Upper lobe of left lung (tissue), 6 donors: ENCODE measurements at places on chromosomes 12 and 14. TPM values are rescaled to one million over a fixed set of nuclear protein-coding genes. Genes with fewer than 3 reads are reported as not detected.

DNA sequence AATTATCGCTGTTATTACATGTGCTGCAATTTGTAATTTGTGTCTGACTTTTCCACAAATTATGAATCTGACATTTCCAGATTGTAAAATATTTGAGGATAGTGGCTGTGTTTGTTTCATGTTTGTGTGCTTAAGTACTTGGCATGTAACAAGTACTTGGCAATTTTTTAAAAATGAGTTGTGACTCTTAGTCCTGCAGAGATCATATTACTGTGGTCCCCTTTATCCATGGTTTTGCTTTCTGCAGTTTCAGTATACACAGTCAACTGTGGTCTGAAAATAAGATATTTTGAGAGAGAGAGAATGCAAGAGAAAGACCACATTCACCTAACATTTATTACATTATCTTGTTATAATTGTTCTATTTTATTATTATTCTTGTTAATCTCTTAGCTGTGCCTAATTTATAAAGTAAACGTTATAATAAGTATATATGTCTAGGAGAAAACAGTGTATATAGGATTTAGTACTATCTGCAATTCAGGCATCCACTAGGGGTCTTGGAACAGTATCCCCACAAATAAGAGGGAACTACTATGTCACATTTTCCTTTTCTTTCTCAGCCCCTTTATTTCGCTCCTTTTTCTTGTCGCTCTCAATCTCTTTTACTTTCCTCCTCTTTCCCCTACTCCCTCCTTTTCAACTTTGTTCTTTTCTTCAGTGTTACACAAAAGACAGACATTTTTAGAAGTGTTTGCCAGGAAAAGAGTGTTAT is 176.1 kb downstream of the FUT8 start:
- no peak for DNase-seq

GRCh38 chr12:113473942-113474341 is 2.3 kb upstream of the LHX5 start:
- no peak for DNase-seq

GRCh38 chr14:89952576-89952975 is 2.0 kb downstream of the EFCAB11 start:
- DNase-seq = no peak

DNA sequence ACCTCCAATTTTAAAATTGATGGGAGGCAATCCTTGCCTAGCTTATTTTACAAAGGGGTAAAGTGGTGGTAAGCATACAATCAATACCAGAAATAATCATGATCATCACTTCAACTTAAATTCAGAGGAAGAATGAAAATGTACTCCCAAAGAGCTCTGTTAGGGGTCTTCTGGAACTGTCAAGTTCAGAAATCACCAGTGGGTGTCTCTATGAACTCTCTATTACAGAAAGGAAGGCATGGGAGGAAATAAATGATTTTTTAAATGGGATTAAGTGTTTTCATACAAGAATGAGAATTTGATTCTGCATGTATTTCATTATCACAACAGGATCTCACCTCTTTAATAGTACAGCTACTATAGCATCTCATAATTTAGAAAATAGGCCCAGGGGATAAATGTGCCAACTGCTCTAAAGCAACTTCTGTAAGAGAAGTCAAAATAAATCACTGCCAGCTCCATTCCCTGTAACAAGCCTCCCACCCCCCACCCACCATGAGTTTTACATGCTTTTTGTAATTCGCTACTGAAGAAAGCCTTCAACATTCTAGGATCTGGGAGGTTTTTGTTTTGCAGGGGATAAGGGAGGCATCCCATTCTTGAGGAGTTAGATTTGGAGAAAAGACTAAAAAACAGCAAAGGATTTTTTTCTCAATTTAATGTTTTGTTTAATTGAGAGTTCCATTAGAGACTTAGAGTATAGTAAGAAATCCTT is 9.7 kb downstream of the DCP1B start:
- no peak for DNase-seq

DNA sequence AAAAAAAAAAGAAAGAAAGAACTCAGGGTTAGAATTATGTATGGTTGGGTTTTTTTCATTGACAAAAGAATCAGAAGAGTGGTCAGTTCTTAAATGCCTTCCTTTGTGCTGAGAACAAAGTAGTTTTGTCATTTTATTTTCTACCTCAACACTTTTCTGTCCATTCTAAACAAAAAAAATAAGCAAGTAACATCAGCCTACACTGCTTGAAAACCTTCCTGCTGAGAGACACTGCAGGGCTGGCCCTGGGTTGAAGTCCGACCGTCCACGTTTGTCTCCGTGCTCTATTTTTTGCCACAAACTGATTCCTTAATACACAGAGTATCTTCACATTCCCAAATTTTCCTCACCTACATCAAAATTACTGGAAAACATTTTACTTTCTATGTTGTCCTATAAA is 211.6 kb upstream of the PDZRN4 start:
- no peak for DNase-seq

- DNase-seq = no peak
These were observed 90.1 kb upstream of the FOXG1 start for GRCh38 chr14:28676479-28676878.

DNA sequence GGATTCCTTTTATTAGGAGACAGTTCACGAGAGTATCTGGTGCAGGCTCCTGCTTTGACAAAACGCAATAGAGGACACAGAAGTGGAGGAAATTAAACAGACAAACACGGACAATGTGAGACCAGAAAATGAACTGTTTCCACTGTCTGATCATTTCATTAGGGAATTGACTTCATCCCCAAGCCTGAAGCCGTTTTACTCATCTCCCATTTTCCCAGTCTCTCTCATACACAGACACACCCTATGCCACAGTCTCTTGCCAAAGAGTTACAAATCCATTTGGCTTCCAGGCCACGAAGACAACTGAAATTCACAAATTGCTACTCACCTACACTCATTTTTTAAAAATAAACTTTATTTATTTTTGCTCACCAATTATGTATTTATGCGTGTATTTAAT is 1087.8 kb upstream of the TMEM132C start:
- no peak for DNase-seq

DNA sequence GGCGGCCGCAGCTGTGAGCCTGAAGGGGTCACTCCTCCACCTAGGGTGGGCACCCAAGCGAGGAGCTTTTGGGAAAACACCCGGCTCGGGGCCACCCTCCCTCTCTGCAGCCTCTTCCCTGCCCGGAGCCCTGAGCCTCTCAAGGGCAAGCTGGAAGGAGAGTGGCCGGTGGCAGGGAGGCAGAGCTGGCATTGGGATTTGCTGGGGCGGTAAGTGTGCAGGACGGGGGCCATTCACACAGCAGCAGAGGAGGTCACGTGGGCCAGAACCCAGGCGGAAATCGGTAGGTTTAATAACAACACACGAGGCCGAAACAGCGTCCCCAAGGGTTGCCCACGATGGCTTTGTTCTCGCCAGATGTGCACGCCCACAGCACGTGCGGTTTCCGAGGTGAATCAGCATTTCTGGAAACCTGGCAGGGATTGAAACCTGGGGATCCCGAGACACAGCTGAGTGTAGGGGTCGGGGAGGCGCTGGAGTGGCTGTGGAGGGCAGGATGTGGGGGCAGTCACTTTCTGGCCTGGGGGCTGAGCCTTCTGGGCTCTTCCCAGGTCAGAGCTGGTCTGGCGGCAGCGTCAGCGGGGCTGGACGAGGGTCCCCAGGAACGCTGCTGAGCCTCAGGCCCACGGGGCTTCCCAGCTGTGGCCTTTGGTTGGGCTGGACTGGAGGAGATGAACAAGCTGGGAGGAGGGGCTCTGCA is 23.5 kb downstream of the NOC4L start:
- DNase-seq = peak; percentile 56

DNA sequence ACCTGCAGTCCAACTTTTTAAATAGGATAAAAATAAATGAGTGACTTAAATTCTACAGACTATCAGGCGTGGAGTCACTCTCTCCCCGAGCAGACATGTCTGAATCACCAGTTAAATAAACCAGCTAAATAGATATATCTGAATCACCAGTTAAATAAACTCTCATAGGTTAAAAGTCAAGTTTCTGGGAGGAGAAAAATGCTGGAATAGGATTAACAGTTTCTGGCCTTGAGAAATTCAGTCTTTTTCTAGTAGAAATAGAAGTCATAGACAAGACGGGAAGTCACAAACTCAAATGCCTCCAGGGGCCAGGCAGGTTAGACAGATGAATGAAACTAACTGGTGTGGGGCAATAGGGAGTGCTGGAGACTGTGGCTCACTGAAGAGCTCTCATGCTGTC is 258.6 kb upstream of the TMEM132C start:
- no peak for DNase-seq

- no peak for DNase-seq
These were observed 37.7 kb upstream of the CRACR2A start for GRCh38 chr12:3790642-3791041.

DNA sequence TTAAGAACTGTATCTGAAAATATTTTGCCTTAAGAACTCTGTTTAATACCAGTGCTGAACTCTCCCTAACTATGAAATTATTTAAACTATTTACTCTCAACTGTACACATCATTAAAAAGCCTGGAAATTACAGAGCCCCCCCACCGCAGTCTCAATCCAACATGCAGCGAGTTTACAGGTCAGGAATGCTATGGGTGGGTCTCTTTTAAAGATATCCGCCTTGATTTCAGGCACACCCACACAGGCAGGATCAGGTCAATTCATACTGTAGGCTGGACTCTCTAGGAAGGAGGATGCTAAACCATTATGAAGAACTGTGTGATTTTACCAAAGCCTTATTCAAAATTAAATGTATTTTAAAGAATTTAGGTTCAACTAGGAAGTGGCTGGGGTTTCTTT is 16.5 kb downstream of the SPTLC2 start:
- DNase-seq = no peak

- no peak for DNase-seq
These were observed 36.8 kb downstream of the ZFP36L1 start for GRCh38 chr14:68756000-68756481.

- DNase-seq = peak; percentile 72
These were observed 3.6 kb downstream of the TNFAIP2 start for GRCh38 chr14:103126873-103127304.

- no peak for DNase-seq
These were observed 109.8 kb downstream of the PTPN11 start for GRCh38 chr12:112528521-112528920.

DNA sequence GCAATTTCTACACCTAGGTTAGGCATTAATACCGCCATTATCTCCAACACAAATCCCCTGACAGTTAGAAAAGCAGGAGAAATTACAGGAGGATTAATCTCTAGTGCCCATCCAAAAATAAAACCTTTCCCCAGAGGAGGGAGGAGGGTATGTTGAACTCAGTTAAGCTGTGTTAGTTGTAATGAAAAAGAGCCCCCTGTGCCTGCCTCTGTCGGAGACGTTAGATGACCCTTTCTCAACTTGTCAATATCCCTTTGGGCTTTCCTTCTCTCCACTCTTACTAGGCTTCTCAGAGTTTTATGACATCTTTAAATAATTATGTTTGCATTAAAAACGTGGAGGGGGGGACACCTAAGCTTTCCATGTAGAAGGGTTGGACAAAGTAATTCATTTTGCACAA is 278.2 kb downstream of the PDZRN4 start:
- DNase-seq = no peak

DNA sequence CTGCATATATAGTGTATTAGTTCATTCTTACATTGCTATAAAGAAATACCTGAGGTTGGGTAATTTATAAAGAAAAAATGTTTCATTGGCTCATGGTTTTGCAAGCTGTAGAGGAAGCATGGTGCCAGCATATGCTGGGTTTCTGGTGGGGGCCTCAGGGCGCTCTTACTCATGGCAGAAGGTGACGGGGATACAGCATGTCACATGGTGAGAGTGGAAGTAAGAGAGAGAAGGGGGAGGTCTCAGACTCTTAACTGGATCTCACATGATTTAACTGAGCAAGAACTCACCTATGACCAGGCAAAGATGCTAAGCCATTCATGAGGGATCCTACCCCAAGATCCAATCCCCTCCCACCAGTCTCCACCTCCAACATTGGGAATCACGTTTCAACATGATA is 15.9 kb upstream of the PAWR start:
- DNase-seq = no peak

- DNase-seq = no peak
These were observed 42.1 kb upstream of the MTERF2 start for GRCh38 chr12:107029081-107029480.

DNA sequence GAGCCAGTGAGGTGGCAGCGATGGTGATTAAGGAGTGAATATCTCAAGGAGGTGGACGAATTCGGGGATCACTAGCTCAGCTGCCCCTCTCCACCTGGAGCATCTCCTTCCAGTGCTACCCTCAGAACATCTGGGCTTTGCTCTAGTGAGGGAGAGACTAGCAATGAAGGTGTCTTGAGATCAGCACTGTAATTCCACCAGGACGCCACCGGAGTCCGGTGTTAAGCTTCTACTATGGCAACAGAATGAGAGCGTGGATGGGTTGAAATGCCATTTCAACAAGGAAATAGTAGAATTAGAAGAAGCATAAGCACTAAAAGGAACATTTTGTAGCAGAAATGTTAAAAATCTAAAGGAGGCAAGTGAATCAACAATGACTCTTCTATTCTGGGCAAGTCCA is 61.1 kb downstream of the NTF3 start:
- no peak for DNase-seq

GRCh38 chr14:100782516-100783320 is 43.2 kb upstream of the MEG3 start:
- DNase-seq = no peak

GRCh38 chr12:75715682-75716081 is 204.3 kb upstream of the KRR1 start:
- no peak for DNase-seq

DNA sequence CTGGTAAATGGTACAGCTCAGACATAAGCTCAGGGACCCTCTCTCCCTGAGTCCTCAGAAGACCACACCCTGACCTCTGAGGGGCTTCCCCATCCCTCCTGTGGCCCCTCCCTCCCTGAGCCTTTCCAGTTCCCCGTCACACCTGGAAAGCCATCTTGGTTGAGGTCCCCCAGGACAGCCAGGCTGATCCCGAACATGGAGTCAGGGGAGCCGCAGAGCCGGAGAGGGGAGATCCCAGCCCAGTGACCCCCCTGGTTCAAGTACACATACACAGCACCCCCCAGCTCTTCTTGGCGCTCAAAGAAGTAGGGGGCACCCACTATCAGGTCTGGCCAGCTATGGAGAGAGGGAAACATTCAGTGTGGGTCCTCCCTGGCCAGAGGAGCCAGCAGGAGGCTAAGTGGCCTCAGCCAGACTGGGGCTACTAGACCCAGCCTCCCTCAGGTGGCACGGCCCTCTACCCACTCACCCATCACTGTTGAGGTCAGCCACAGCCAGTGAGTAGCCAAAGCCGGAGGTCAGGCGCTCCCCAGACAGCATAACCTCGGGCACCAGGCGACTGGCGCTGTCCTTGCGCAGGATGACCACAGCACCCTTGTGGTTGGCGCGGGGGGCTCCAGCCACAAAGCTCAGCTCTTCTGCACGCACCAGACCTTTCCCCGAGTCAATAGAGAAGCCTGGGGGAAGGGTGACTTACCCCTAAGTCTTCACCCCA is 9.3 kb downstream of the ITGA7 start:
- no peak for DNase-seq

The PTPRB gene
- total RNA-seq = 68.8 TPM

The TAMALIN gene
- 151 TPM for total RNA-seq

The RESF1 gene
- total RNA-seq = 62.3 TPM

The BDKRB1 gene
- 0.31 TPM for total RNA-seq

The EIF2S3B gene
- 0.60 TPM for total RNA-seq

The RD3L gene
- total RNA-seq = not detected

The GNB3 gene
- total RNA-seq = 1.1 TPM

The TUNAR gene
- total RNA-seq = 0.10 TPM

The SLC38A6 gene
- 13.7 TPM for total RNA-seq

The SYNDIG1L gene
- 2.4 TPM for total RNA-seq

The DEPDC4 gene
- total RNA-seq = 1.1 TPM
